Activated CD4-positive, alpha-beta T cell treated with anti-CD3 and anti-CD28 coated beads, Interleukin-2, amount 50 U/mL, for 1 hour (primary cell): ENCODE measurements at places on chromosomes 7 and 10.

- DNase-seq, result no peak
These were observed 18.7 kb upstream of the FOXK1 start for GRCh38 chr7:4663239-4664018.

- DNase-seq, result no peak
These were observed 658.2 kb downstream of the LRMDA start for GRCh38 chr10:76089556-76090180.

DNA sequence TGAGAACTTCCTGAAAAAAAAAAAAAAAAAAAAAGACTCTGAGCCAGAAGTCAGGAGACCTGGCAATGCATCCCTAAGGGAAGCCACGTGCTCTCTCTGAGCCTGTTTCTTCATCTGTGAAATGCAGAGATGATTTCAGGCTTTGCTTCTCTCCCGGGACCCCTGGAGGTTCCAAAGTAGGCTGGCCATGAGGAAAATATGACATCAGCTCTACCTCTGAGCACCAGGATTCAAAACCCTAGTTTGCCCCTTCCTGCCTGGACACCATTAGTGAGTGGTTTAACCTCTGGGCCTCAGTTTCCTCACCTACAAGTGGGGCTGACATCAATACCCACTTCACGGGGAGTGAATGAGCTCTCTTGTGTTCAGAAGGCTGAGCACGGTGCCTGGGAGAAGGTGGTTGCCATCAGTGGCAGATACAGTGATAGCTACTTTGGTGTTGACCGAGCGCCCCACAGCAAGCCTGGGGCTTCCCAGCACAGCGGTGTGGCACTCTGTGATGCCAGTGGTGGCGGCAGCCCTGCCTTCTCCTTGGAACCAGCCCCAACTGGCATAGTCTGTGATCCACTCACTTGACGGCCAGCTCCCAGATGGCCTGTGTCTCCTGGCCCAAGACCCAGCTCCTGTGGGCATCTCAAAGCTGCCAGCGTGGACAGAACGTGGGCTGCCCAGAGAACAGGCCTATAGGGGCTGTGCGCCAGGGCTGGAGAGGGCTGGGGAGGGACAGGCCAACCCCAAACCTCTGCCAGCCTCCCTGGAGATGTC lies 153.1 kb upstream of the UNC5B start:
- no peak for DNase-seq

GRCh38 chr10:25263931-25264330 lies 89.1 kb downstream of the GPR158 start:
- no peak for DNase-seq

DNA sequence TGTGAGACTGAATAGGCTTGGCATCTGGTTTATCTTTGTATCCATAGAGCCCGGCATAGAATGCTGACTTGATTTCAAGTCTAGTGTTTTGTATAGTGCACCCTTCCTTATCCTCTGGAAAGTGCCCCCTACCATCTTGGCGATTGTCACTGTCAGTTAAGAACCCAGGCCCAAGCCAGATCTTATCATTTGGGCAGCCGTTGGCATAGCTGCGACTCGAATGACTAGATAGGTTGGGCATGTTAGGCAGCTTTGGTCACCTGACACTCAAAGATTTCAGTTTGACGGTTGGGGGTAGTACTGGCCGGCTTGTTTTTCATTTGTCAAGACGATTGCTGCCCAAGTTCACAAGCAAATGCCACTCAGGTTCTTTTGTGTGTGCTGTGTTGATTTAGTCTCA lies 6.6 kb downstream of the NIPSNAP2 start:
- no peak for DNase-seq

GRCh38 chr10:43250615-43251418 lies 16.0 kb downstream of the RASGEF1A start:
- no peak for DNase-seq

DNA sequence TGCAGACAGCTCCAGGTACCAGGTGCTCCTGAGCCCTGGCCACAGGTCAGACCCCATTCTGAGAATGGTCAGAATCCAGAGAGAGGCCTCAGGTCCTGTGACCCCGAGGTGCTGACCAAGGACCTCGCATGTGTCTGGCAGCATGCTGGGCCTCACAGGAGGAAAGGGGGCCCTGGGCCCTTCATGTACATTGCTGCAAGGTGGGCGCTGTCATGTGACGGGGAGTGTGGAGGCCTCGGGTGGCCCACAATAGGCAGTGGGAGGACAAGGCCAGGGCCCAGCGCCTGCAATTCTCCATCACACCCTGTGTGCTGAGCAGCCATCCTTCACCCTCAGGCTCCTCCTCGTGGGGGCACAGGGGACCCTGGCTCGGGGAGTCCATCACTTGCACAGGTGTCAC lies 15.5 kb upstream of the RET start:
- DNase-seq, result no peak

- no peak for DNase-seq
These were observed 196.1 kb downstream of the NXPH1 start for GRCh38 chr7:8629504-8629903.

- DNase-seq, result no peak
These were observed 130.0 kb downstream of the THSD7A start for GRCh38 chr7:11701829-11702560.

DNA sequence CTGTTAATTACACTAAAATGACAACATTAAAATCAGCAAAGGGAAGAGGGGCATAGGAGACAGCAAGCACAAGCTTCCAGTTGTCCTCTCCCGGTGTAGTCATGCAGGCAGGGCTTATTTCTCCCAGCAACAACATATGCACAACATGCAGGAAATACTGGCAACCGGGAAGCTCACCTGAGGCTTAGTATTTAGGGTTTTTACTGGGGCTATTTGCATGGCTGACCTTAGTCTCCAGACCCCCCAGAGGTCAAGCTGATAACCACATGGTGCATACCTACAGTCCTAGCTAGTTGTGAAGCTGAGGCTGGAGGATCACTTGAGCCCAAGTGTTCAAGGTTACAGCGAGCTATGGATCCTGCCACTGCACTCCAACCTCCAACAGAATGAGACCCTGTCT lies 12.8 kb upstream of the JMJD1C start:
- no peak for DNase-seq

- DNase-seq, result no peak
These were observed 527.5 kb downstream of the INHBA start for GRCh38 chr7:41175435-41175834.

- DNase-seq, result no peak
These were observed 19.3 kb downstream of the NEURL1 start for GRCh38 chr10:103512591-103513379.

- DNase-seq, result no peak
These were observed 61.7 kb upstream of the TARP start for GRCh38 chr7:38335128-38335491.

GRCh38 chr10:120805014-120805812 lies 45.9 kb upstream of the WDR11 start:
- no peak for DNase-seq

GRCh38 chr7:83593921-83594475 lies 54.9 kb downstream of the SEMA3E start:
- no peak for DNase-seq

- no peak for DNase-seq
These were observed 701.7 kb downstream of the TYW1 start for GRCh38 chr7:67698354-67698753.

DNA sequence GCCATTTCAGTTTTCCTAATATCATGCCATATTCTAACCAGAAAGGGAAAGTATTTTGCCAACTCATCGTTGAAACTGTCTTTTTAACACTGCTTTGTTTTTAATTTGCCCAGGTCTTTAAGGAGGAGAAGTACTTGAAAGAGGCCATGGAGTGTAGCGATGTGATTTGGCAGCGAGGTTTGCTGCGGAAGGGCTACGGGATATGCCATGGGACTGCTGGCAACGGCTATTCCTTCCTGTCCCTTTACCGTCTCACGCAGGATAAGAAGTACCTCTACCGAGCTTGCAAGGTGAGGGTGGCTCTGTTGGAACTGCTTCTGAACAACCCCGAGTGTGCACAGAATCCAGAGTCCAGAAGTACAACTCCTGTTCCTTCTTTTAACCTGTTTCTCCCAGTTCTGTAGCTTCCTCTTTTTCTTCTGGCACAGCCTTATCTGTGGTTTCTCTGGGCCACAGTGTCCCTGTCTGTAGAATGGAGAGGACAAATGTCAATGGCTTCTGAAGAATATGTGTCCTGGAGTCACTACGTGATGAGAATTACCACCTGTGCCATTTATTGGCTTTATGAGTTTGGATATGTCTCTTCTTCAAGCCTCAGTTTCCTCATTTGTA lies 60.1 kb downstream of the LANCL2 start:
- no peak for DNase-seq

DNA sequence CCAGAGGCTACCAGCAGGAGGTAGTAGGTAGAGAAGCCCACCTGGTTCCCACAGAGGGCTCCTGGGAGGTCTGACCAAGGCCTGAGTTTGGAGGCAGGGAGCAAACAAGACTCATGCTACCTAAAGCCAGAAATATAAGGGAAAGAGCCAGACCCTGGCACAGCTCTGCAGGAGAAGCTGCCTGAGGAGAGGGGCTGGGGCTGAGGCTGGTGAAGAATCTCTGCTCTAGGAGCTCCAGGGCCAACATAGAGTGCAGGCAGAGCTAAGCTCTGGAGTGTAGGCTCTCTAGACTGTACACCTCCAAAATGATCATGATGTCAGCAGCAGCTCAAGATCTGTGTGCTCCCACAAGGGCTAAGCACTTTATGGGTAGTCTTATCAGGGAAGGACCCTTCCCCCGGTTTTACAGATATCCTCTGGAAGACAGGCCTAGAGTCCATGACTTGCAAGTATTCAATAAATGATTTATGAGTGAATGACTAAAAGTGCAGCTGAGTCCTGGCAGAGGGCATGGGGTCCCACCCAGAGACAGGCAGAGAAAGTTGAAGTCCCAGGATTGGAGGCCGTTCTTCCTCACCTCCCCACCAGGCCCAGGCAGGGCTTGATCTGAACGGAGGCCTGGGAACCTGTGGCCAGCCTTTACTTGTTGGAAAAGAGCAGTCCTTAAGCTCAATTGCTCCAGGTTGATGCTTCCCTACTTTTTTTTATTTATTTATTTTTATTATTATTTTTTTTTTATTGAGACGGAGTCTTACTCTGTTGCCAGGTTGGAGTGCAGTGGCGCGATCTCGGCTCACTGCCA lies 71.5 kb upstream of the LRRC4 start:
- DNase-seq, result no peak

DNA sequence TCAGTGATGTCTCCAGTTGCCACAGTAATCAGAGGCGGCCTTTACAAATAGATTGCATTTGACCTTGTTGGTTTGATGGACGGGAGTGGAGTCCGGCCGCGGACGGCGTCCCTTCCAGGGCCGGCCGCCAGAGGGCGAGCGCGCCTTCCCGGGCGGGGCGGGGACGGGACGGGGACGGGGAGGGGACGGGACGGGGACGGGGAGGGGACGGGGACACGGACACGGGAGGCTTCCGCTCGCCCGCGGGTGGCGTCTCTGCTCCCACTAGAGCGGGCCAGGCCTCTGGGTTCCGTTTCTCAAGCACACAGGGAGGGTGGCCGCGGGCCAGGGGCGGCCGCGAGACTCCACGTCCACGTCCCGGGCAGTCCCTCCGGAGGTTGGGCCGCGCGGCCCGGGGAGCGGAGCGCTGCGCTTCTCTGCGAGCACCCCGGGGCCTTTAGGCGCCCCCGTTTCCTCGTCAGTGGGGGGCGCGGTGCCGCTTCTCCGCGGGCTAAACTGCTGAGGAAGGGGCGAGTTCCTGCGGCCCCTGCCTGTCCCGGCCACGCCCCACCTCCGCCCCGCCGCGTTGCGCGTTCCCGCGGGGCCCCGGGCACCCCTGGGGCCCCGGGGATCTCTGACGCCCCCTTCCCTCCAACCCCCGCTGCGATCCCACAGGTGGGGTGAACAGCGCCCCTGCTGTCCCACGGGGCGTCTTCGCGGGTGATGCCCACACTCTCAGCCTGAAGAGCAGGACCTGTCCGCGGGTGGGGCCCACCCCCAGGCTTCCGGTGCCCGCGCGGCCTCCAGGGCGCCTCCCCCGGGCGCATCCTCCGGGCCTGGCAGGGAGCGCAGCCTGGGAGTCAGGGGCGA lies 84.2 kb upstream of the MKI67 start:
- peak; percentile 68 for DNase-seq

DNA sequence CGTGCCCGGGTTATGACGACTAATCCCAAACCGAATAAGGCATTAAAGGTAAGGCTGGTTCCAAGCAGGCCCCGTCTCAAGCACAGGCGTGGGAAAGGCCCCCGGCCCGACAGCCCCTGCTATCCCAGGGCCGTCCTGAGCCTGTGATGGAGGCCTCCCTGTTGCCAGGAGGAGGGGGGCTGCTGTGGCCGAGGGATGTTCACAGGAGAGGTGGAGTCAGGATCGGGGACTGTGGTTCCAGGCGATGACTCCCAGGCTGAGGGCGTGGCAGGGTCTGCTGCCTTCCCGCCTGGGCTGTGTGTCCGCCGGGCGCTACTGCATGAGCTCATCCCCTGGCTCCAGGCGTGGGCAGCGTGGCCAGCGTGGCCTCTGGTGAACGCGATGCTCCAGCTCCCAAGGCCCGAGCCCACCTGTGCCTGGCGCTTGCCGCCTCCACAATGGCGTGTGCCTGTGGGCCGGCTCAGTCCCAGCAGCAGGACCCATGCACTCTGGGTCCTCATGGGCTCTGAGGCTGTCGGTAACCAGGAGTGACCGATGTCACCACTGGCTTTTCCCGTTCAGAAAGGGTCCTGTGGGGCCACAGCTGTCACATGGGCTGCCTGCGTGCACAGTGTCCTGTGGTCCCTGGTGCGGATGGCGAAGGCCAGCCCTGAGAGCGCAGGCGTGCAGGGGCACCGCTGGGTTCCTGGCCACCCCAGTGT lies 8.8 kb downstream of the MAFK start:
- DNase-seq, result no peak

- no peak for DNase-seq
These were observed 276.6 kb upstream of the GHITM start for GRCh38 chr10:83862723-83863122.

GRCh38 chr10:17113346-17113745 lies 16.3 kb downstream of the CUBN start:
- no peak for DNase-seq

- DNase-seq, result no peak
These were observed 200.8 kb downstream of the ELMO1 start for GRCh38 chr7:37247861-37248260.

DNA sequence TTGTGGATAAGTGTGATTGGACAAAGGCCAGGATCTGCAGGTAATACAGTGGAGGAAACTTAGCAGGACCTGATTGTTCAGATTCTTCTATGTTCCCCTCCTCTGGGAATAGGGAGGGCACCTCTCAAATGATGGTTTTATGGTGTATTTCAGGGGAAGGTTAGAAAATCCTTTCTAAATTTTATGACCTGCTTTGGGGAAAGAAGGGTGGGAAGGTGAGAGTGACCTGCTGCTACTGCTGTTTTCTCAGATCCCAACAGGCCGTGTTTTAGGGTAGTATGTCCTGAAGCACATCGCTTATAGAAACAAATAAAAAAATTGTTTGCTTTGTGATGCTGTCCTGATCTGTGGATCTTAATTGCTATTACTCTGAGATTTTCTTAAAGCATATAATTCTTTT lies 404.1 kb upstream of the GALNT17 start:
- no peak for DNase-seq

DNA sequence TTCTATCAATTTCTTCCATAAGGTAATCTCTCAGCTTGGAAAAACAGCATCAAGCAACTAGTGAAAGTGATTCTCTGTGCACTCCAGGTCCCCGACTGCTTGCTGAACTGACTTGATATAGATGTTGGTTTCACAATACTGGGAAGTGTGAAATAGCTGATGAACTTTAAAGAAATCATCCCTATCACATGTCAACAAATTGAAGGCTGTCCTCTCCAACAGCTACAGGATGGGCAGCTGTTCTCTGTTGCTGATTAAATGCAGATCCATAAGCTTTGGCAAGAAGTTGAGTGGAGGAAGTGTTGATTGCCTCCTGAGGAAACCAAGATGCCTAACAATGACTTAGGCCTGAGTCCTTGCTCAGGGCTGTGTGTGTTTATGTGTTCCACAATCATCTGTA lies 130.4 kb upstream of the GDF10 start:
- DNase-seq, result no peak
